ENCODE measurements at places on chromosomes 2 and 18.

DNA sequence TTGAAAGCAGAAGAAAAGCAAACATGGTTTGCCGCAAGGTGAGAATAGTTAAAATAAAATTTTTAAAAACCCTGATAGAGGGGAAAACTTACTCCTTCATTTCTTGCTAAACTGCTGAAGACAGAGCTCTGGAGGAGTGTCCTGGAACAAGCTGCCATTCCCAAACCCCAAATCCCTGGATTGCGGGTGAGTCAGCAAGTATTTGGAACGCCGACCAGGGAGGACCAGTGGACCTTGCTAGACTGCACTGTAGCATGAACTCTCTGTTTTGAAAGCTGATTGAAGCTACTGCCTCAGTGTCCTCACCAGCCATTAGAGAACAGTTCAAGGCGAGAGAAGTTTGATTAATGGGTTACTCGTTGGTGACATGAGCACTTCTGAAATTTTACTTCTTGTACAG is 99.4 kb upstream of the RASGRP3 start:
- DNase-seq, result no peak

GRCh38 chr2:227462972-227463931 is 8.7 kb upstream of the AGFG1 start:
- no peak for DNase-seq

DNA sequence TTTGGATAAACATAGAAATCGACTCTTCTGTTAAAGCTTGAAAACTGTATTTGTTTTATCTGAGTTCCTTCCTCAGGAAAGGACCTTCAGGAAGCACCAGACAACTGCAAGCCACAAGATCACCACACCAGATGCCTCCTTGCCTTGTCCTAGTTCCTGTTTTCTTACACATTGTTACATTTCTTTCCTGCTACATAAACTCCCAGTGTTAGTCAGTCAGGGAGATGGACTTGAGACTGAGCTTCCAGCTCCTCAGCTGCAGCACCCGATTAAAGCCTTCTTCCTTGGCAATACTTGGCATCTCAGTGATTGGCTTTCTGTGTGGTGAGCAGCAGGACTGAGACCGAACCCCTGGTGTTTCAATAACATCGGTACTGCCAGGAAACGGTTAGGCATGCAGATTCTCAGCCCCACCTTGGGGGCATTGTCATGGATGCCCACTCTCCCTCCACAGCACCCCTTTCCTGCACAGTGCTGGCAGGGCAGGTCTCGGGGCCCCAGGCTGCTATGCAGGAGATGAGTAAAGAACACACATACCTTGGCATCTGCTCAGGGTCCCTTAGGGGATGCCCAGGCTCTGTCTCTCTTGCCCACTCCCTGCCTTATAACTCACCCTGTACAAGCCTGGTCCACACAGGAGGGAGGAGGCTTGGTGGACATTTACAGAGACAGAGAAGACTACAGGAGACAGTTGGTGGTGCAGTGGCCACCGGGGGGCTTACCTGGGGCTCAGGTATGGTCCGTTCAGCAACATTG is 32.6 kb downstream of the ANKMY1 start:
- no peak for DNase-seq

- DNase-seq, result no peak
These were observed 518.9 kb upstream of the RAB6C start for GRCh38 chr2:129460299-129461198.

DNA sequence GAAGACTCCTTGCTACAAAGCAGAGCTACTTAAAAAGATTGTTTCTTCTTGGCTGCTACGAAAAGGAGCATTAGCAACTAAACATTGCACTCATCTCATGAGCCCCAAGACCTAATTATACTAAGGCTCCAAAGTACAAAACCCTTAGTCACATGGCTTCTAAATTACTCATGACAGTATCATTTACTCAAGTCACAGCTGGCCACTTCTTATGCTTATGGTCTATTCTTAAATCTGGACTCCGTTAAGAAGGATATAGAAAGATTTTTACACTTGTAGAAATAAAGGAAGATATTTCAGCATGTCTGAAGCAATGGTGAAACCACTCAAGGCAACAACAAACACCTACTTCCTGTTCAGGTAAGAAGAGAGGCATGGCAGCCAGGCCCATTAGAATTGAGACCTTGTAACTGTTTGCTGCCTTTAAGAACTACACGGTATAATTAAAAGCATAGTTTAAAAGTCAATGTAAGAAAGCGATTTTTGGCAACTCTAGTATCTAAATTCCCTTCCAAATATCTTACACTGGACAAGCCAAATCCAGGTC is 12.7 kb downstream of the ANKRD44 start:
- no peak for DNase-seq

- DNase-seq, result no peak
These were observed 263.5 kb upstream of the SIX2 start for GRCh38 chr2:45272549-45273265.

- DNase-seq, result no peak
These were observed 125.9 kb downstream of the GPD2 start for GRCh38 chr2:156562124-156562523.

DNA sequence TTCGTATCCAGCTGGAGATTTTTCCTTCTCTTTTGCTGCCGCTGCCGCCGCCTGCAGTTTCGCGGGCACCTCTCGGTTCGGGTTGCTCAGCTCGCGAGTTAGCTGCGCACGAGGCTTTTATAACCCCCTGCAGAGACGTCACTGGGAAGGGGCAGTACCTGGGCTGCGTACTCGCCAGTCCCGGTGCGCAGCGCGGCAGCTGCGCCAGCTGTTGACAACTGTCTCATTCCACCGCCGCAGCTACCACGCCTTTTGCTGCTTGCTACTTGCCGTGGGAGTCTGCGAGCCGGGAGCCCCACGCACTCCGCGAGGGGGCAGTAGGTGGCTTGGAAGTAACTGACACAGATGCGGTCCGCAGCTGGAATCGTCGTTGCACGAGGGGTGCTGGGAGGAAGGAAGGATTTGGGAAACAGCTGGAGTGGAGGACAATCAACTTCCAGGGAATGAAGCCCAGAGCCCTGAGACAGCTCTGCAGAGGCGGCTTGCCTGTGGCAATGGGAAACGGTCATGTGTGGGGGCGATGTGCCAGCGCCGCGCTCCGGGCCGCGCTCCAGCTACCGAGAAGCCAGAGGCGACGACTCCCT is at the start of gene TACR1:
TSS of gene TACR1 (minus strand) at position 93 of the 584 bp plus-strand sequence. CDS start 586 bp downstream, outside the sequence.
- DNase-seq, result peak; percentile 4

- no peak for DNase-seq
These were observed 189.0 kb downstream of the GALNT1 start for GRCh38 chr18:35770376-35771014.

GRCh38 chr18:38751898-38752297 is 1186.3 kb upstream of the CELF4 start:
- DNase-seq, result no peak

DNA sequence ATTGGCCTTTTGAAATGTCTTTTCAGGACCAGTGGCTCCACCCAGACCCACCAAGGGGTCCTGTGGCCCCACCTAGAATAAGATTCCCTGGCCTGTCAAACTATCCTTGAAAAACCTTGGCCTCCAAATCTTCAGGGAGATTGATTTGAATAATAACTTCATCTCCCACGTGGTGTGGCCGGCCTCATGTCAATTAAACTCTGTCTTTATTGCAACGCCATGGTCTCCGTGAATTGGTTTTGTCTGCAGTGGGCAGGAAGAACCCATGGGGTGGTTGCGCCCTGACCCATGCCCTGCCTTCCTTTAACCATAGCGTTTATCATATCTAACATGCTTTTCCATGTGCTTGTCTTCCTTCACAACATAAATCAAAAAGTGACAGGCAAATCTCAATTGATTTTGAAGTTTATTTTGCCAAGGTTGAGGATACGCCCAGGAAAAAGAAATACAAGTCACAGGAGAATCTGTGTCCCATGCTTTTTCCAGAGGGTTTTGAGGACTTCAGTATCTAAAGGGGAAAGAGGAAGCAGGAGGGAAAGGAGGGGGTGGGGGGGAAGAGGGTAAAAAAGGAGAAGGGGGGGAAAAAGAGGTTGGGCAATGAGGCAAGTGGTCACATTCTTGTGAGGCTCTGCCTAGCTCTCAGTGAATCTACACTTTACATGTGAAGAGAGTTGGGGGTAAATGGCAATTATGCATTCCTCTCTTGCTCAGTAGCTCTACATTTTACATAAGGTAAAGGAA is 66.5 kb upstream of the CABLES1 start:
- DNase-seq, result no peak

- DNase-seq, result no peak
These were observed 120.4 kb downstream of the ZNF516 start for GRCh38 chr18:76374330-76375281.

- no peak for DNase-seq
These were observed 47.1 kb upstream of the SELENOI start for GRCh38 chr2:26298638-26299393.

GRCh38 chr2:41691561-41691960 is 356.3 kb upstream of the PKDCC start:
- DNase-seq, result no peak

DNA sequence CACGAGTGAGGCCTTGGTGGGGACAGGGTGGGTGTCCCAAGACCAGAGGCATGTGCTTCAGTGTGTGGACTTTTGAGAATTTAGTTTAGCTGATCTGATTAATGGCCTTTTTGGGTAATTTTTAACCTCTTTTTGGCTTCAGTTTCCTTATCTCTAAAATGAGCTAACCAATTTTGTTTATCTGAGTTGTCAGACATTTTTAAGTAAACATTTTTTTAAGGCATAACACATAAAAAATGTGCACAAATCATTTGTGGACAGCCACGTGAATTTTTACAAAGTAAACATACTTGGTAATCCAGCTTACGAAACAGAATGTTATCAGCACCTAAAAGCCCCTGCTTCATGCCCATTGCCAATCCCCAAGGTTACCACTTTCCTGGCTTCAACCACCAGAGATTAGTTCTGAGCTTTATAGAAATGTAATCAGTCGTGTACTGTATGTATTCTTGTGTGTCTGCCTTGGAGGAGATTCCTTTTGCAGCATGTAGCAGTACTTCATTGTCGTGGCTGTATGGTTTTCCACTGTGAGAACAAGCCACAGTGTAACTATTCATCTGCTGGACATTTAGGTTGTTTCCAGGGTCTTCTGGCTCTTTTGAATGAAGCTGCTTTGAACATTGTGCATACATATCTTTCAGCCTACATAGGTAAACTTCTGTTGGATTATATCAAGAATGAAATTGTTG is 8.4 kb upstream of the INO80C start:
- no peak for DNase-seq

GRCh38 chr2:199471443-199472057 is 13.8 kb upstream of the SATB2 start:
- DNase-seq, result no peak

GRCh38 chr2:1632002-1632348 is 112.3 kb downstream of the PXDN start:
- DNase-seq, result no peak
